ENCODE measurements at places on chromosomes 3 and 15.

- DNase-seq, result no peak
Measured at GRCh38 chr15:66619152-66619903, 53.5 kb upstream of the LCTL start.

GRCh38 chr3:196997311-196997710, 28.7 kb upstream of the PIGZ start:
- no peak for DNase-seq

DNA sequence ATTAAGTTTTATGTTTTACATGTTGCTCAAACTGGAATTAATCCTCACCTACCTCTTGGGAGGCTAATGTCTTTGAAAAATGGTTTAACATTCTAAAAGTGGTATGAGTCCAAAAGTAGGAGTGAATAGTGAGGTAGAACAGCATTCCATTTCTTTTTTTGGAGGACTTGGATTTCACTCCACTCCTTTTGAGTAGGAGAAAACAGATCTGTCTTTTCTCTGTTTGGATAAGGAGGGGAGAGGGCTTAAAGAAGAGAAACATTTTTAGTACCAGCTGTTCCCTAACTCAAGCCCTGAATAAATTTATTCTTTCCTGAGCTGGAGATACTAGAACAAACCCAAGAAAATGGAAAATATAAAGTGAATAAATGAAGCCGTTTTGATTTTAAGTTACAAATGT, 687.9 kb downstream of the MECOM start:
- DNase-seq, result no peak

- no peak for DNase-seq
Measured at GRCh38 chr3:153970047-153970446, 151.1 kb upstream of the ARHGEF26 start.

All from GM12878 (cell line).